ENCODE measurements at places on chromosomes 7 and 10.

GRCh38 chr7:102248081-102248455 lies 38.6 kb upstream of the SH2B2 start:
- no peak for DNase-seq

DNA sequence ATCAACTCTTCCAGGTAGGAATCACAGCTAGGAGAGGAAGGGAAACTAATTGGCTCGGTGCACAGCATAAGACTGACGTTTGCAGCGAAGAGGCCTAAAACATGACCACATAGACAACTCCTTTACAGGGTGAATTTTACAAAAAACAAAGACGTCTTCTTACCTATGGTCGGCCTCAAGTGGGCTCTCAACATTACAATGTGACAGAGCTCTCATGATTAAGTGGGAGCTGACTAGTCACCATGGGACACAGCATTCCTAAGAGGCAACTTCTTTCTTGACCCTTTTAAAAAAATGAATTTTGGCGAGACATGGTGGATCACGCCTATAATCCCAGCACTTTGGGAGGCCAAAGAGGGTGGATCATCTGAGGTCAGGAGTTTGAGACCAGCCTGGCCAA lies 4.6 kb downstream of the PDIA4 start:
- DNase-seq, result no peak

GRCh38 chr10:43461950-43462349 lies 25.0 kb downstream of the ZNF487 start:
- DNase-seq, result peak; percentile 79

- no peak for DNase-seq
These were observed 125.1 kb downstream of the CDH23 start for GRCh38 chr10:71521504-71522441.

- no peak for DNase-seq
These were observed 192.4 kb downstream of the ADARB2 start for GRCh38 chr10:1544929-1545328.

- no peak for DNase-seq
These were observed 83.5 kb downstream of the MYL10 start for GRCh38 chr7:101545441-101546190.

DNA sequence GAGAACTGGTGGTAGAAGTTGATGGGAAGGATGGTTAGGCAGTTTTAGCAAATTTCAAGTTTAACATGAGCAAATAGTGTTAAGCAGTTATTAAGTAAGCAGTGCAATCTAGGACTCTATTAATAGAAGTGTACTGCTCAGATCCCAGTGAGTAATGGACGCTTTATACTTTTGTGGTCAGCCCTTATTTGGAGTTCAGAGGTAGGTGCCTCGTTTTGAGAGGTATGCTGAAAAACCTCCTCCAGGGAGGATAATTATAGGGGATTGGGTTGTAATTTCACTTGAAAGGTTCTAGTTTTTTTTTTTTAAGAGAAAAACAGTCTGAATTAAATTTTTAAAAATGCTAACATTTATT lies 33.5 kb upstream of the CCDC7 start:
- no peak for DNase-seq

DNA sequence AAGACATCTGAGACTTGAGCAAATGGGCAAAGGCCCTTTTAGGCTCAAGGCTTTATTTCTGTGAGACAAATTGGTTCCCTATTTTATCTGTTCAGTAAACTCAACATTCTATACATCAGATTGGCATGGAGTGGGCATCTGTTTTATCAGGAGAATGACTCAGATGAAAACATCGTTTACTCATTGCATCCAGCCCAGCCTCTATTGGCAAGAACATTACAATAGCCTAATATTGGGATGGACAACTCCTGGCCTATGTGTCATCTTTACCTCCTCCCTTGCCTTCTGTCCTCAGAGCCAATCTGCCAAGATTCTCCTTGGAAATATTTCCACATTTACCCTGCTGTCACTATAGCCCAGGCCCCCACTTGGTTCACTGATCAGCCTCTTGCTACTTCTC lies 5.5 kb upstream of the BLNK start:
- no peak for DNase-seq

GRCh38 chr7:23184709-23185359 lies 3.0 kb downstream of the NUP42 start:
- peak; percentile 72 for DNase-seq

DNA sequence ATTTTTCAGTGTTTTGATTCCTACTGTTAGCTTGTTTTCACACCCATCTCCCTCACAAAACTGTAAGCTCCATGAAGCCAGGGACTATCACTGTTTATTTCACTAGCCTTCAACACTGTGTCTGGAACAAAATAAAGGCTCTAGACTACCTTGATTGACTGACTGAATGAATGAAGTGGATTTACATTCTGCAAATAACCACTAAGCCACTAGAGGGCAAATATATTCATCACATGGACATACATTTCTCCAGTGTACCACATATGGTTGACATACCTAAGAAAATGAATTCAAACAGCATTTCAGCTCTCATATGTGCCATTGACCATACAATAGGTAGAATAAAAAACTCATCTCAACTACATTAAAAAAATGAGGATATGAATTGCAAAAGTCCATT lies 185.9 kb downstream of the RAB11FIP2 start:
- DNase-seq, result peak; percentile 12

DNA sequence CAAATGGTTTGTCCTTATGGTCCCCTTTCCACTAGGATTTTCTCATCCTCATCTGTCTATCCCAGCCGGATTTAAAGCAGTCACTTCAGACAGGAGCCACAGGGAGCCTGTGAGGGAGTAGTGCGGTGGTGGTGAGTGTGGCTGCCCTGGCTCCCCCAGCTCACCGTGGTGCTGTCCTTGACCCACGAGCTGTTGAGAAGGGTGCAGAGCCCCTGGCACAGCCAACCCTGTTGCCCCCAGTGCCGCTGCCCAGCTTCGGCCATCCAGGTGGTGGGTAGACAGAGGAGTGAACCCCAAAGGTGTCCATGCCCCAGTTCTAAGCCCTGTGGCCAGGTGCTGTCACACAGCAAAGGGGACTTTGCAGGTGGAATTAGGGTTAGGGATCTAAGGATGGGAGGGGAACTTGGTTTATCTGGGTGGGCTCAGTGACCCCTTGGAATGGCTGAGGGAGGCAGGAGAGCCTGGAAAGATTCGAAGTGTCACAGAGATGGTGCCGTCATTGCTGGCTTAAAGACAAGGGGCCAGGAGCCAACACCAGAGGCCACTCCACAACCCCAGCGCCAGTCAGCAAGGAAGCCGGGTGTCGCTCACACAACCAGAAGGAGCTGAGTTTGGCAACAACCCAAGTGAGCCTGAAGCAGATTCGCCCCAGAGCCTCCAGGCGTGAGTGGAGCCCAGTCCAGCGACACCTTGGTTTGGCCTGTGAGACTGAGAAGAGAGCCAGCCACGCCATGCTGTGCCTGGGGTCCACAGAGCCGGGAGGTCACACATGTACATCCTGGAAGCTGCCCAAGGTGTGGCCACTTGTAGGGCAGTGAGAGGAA lies 142.4 kb downstream of the ADCY1 start:
- DNase-seq, result no peak

GRCh38 chr7:28823582-28823981 lies 134.5 kb downstream of the TRIL start:
- DNase-seq, result no peak

DNA sequence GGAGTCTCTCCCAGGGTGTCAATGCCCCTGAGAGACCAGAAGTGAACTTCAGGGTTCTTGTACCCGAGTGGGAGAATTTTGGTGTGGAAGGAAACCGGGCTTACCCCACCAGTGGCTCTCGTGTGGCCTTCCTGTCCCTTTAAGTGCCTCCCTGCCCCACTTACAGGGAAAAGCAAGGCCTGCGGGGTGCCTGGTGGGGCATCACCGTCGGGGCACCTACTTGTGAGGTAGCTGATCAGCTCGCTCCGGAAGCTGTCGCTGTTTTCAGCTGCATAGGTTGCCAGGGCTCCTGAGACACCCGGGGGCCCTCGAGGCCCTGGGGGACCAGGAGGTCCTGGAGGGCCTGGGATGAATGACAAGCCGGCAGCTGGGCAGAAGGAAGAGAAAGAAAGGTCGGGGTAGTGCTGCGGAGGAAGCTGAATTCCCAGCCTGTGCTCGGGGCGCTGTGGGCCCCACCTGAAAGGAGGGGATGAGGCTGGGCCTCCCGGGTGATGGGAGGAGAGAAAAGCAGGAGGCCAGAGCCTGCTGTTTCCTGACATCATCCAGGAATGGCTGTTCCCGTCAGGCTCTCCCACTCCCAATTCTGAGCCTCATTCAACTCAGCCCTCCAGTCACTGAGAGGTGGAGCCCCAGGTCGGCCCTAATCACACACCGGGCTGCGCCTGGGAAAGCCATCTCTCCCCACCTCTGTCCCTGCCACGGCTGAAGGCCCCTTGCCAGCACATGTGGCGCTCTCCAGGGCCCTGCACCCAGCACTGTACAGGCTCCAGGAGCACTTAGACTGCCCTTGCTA lies 51.1 kb downstream of the COL17A1 start:
- DNase-seq, result no peak
